ENCODE measurements at places on chromosomes 7 and 10. TPM values are rescaled to one million over a fixed set of nuclear protein-coding genes. Genes with fewer than 3 reads are reported as not detected.

The ABI1 gene
- total RNA-seq, result 20.7 TPM

The HMX2 gene
- total RNA-seq, result not detected

The CYP3A7 gene
- total RNA-seq, result not detected

The PNLIPRP2 gene
- not detected for total RNA-seq

Measured in PC-3 (cell line).